T-helper 17 cell (primary cell): ENCODE measurements at places on chromosomes 3 and 15.
A peak's percentile ranks its signal among the peaks of the same experiment; 100 is the strongest.

GRCh38 chr15:99096894-99097426 is 7.9 kb upstream of the SYNM start:
- peaks cover 71% of the 10 kb centered on the region for H3K27me3 ChIP-seq
- peaks cover 7% of the 10 kb centered on the region for H3K4me1 ChIP-seq
- no peak overlapping the region for H3K27ac ChIP-seq
- no peak overlapping the region for H3K4me3 ChIP-seq

DNA sequence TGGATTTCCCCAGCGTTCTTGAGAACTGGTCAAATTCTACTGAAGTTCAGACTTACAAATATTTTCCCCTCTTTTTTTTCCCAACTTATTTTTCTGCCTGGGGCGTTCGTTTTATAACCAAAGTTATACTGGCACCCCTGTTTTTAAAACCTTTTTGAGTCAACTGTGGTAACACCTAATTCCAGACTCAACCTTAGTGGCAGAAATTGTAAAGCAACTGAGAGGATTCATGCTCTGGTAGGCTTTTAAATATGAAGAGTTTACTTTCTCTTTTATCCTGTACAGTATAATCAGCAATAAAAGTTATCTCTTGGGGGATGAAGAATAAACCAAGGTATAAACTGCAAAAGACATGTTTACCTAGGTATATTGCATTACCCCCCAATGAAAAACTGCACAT is 2.3 kb downstream of the IL5RA start:
- H3K27me3 ChIP-seq = no peaks in the 10 kb centered on the region
- H3K27ac ChIP-seq = peak overlapping the region; percentile 93
- DNase-seq = no peak
- H3K36me3 ChIP-seq = peaks cover 5% of the 10 kb centered on the region
- no peak overlapping the region for H3K4me3 ChIP-seq

GRCh38 chr3:158713094-158713499 is 19.2 kb downstream of the RARRES1 start:
- no peak overlapping the region for H3K4me3 ChIP-seq
- H3K27me3 ChIP-seq = no peaks in the 10 kb centered on the region
- H3K36me3 ChIP-seq = peaks cover 5% of the 10 kb centered on the region
- peaks cover 7% of the 10 kb centered on the region for H3K4me1 ChIP-seq

GRCh38 chr3:27356976-27357375 is 12.2 kb downstream of the NEK10 start:
- no peak for DNase-seq
- no peak overlapping the region for H3K4me3 ChIP-seq
- H3K27ac ChIP-seq = no peak overlapping the region
- peaks cover 46% of the 10 kb centered on the region for H3K4me1 ChIP-seq
- peaks cover 2% of the 10 kb centered on the region for H3K36me3 ChIP-seq
- no peaks in the 10 kb centered on the region for H3K27me3 ChIP-seq

GRCh38 chr15:67548862-67549651 is 6.6 kb downstream of the MAP2K5 start:
- H3K27me3 ChIP-seq = no peaks in the 10 kb centered on the region
- peaks cover 26% of the 10 kb centered on the region for H3K4me1 ChIP-seq
- no peak overlapping the region for H3K4me3 ChIP-seq
- no peak overlapping the region for H3K27ac ChIP-seq
- DNase-seq = no peak
- no peaks in the 10 kb centered on the region for H3K36me3 ChIP-seq

- H3K27me3 ChIP-seq = peaks cover 5% of the 10 kb centered on the region
- no peak overlapping the region for H3K27ac ChIP-seq
- no peak for DNase-seq
These were observed 115.3 kb downstream of the MEGF11 start for GRCh38 chr15:66138096-66138783.

- H3K27ac ChIP-seq = no peak overlapping the region
- H3K36me3 ChIP-seq = peaks cover 2% of the 10 kb centered on the region
- H3K4me1 ChIP-seq = peaks cover 8% of the 10 kb centered on the region
- no peak for DNase-seq
- H3K4me3 ChIP-seq = no peak overlapping the region
- no peaks in the 10 kb centered on the region for H3K27me3 ChIP-seq
These were observed 43.4 kb downstream of the HDGFL3 start for GRCh38 chr15:83164111-83164770.

DNA sequence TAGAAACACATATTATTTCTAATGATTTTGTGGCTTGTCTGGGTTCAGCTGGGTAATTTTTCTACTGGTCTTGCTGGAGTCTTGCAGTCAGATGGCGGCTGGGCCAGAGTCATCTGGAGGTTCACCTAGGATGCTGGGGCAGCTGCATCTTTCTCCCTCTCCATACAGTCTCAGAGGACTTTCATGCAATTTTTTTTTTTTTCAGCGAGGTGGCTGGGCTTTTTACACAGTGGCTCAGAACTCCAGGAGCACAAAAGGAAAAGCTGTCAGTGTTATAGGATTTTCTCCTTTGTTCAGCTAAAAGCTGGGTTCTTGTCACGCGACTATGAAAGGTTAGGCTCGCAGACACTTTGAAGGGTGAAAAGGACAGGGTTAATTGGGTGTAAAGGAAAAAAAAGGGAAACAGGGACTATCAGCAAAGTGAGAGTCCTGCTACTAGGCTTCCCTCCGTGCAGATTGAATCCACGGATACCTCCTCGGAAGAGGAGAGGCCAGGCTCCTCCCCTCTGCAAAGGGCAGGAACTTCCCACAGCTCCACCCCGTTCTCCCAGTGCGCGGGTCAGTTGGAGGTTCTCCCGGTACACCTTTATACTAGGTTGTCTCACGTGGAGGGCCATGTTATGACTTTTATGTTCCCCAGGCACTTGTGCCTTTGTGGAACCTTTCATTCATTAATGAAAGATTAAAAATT is 44.3 kb downstream of the ADGRG7 start:
- no peak for DNase-seq
- no peaks in the 10 kb centered on the region for H3K27me3 ChIP-seq
- H3K4me1 ChIP-seq = peaks cover 9% of the 10 kb centered on the region
- H3K4me3 ChIP-seq = no peak overlapping the region
- H3K27ac ChIP-seq = no peak overlapping the region
- H3K36me3 ChIP-seq = no peaks in the 10 kb centered on the region

GRCh38 chr3:71809321-71810026 is 24.5 kb upstream of the PROK2 start:
- peaks cover 17% of the 10 kb centered on the region for H3K27me3 ChIP-seq
- no peak overlapping the region for H3K27ac ChIP-seq
- DNase-seq = no peak
- no peaks in the 10 kb centered on the region for H3K4me1 ChIP-seq
- H3K36me3 ChIP-seq = no peaks in the 10 kb centered on the region

GRCh38 chr3:126912491-126913195 is 70.3 kb upstream of the PLXNA1 start:
- no peaks in the 10 kb centered on the region for H3K36me3 ChIP-seq
- no peak for DNase-seq
- H3K4me3 ChIP-seq = no peak overlapping the region
- H3K27me3 ChIP-seq = no peaks in the 10 kb centered on the region
- H3K4me1 ChIP-seq = peaks cover 36% of the 10 kb centered on the region
- H3K27ac ChIP-seq = peak overlapping the region; percentile 94

- no peaks in the 10 kb centered on the region for H3K4me1 ChIP-seq
- no peaks in the 10 kb centered on the region for H3K27me3 ChIP-seq
- H3K27ac ChIP-seq = no peak overlapping the region
- H3K36me3 ChIP-seq = no peaks in the 10 kb centered on the region
- H3K4me3 ChIP-seq = no peak overlapping the region
These were observed 259.8 kb downstream of the MAGI1 start for GRCh38 chr3:65778968-65779367.

GRCh38 chr15:93018574-93018973 is 70.4 kb downstream of the RGMA start:
- H3K36me3 ChIP-seq = peaks cover 34% of the 10 kb centered on the region
- peaks cover 41% of the 10 kb centered on the region for H3K4me1 ChIP-seq
- no peak for DNase-seq

- no peaks in the 10 kb centered on the region for H3K27me3 ChIP-seq
- no peaks in the 10 kb centered on the region for H3K36me3 ChIP-seq
- H3K4me3 ChIP-seq = no peak overlapping the region
These were observed 41.5 kb downstream of the NLGN1 start for GRCh38 chr3:173439004-173439403.

DNA sequence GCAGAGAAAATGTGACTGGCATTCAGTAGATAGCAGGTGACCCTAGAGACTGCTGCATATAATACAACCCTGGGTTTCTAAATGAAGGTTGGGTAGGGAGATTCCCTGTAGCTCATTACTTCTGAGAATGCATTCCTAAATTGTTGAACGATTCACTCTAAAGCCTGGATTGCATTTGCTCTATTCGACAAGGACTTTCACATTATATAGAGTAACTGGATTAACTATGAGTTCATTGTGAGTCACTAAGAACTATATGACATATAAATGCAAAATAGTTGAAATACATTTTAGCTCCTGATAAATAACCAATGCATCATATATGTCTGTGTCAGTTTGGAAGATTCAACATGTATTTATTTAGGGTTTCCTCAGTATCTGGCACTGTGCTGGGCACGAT is 294.7 kb upstream of the CCDC54 start:
- no peaks in the 10 kb centered on the region for H3K36me3 ChIP-seq
- peaks cover 8% of the 10 kb centered on the region for H3K27me3 ChIP-seq
- no peak overlapping the region for H3K4me3 ChIP-seq
- no peak for DNase-seq
- H3K27ac ChIP-seq = no peak overlapping the region

DNA sequence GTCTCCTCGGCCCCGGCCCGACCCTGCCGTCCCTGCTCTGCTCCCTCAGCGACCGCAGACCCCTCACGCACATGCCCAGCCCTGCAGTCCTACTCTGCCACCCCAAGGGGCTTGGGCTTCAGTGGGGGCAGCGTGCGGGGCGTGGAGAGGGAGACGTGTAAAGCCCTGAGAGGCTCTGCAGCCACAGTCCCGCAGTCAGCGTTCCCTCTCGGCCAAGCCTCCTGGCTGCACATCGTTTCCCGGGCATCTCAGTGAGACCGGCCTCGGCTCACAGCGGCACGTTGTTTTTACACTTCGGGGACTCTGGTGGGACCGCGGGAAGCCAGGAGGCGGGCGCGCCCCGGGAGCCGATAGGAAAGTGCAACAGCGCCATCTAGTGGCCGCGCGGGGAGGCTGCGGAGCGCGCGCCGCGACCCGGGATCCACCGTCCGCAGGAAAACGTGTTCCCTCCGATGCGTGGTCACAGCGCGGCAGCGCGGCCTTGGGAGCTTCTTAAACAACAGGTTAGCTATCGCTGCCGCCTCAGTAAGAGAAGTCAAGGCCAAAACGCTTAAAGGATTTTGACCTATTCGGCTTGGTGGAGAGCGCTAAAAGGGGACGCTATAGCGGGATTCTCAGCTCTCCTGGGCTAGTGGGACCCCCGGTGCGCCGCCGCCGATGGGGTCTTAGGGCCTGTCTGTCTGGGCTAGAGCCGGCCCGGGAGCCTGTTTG is 226.8 kb upstream of the IGF1R start:
- peaks cover 2% of the 10 kb centered on the region for H3K36me3 ChIP-seq
- peaks cover 11% of the 10 kb centered on the region for H3K4me1 ChIP-seq
- H3K27me3 ChIP-seq = peaks cover 69% of the 10 kb centered on the region
- peak; percentile 26 for DNase-seq

- peak overlapping the region; percentile 87 for H3K4me3 ChIP-seq
- H3K36me3 ChIP-seq = no peaks in the 10 kb centered on the region
- no peaks in the 10 kb centered on the region for H3K27me3 ChIP-seq
- H3K27ac ChIP-seq = peak overlapping the region; percentile 100
- H3K4me1 ChIP-seq = peaks cover 57% of the 10 kb centered on the region
- peak; percentile 76 for DNase-seq
These were observed 35.4 kb downstream of the EHD4 start for GRCh38 chr15:41936649-41937567.

GRCh38 chr15:55861115-55861514 is 118.2 kb upstream of the PRTG start:
- peaks cover 11% of the 10 kb centered on the region for H3K36me3 ChIP-seq
- DNase-seq = no peak
- peaks cover 5% of the 10 kb centered on the region for H3K4me1 ChIP-seq
- no peak overlapping the region for H3K27ac ChIP-seq
- no peaks in the 10 kb centered on the region for H3K27me3 ChIP-seq

DNA sequence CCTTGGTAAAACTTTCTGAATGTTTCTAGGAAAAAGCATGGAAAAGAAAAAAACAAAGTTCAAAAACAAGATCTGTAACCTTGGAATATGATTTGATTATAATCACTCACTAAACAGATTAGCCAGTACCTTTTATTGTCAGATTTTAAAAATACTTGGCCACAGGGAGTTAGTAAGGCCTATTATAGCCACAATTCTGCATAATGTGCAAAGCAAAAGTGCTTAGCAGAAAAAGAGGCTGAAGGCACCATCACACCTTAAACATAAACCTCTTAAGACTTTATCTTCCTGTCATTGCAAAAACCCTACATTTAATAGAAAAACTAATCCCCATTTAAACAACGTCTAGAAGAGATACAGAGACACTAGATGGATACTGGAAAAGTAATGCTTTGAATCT is 41.8 kb downstream of the CHSY1 start:
- no peaks in the 10 kb centered on the region for H3K27me3 ChIP-seq
- H3K4me1 ChIP-seq = peaks cover 55% of the 10 kb centered on the region
- no peak overlapping the region for H3K4me3 ChIP-seq
- no peak for DNase-seq

GRCh38 chr15:68418611-68419161 is 13.3 kb downstream of the ITGA11 start:
- H3K4me1 ChIP-seq = peaks cover 4% of the 10 kb centered on the region
- no peak overlapping the region for H3K27ac ChIP-seq
- H3K4me3 ChIP-seq = no peak overlapping the region
- H3K36me3 ChIP-seq = no peaks in the 10 kb centered on the region
- peaks cover 29% of the 10 kb centered on the region for H3K27me3 ChIP-seq

DNA sequence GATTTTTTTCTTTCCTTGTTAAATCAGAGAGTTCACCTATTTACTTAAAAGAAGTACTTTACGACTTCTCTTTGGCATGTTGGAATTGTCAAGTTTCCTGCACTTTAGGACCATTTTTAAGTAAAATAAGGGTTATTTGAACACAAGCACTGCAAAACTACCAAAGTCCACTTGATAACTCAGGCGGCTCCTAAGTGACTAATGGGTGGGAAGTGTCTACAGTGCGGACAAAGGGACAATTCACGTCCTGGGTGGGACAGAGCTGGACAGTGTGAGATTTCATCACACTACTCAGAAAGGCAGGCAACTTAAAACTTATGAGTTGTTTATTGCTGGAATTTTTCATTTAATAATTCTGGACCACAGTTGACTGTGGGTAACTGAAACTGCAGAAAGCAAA is 590.2 kb upstream of the UBE2E2 start:
- H3K4me3 ChIP-seq = no peak overlapping the region
- no peaks in the 10 kb centered on the region for H3K4me1 ChIP-seq
- DNase-seq = no peak

DNA sequence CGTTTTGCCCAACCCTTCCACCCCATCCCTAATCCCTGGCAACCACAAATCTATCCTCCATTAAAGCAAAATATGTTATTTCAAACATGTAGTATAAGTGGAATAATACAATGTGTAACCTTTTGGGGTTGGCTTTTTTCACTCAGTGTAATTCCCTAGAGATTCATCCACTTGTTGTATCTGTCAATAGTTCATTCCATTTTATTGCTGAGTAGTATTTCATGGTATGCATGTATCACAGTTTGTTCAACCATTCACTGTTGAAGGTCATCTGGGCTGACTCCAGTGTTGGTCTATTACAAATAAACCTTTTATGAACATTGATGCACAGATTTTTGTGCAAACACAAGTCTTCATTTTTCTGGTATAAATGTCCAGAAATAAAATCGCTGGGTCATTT is 38.8 kb downstream of the BSN start:
- no peak for DNase-seq
- no peaks in the 10 kb centered on the region for H3K4me1 ChIP-seq
- H3K36me3 ChIP-seq = no peaks in the 10 kb centered on the region
- no peak overlapping the region for H3K27ac ChIP-seq

- H3K4me1 ChIP-seq = no peaks in the 10 kb centered on the region
- H3K36me3 ChIP-seq = no peaks in the 10 kb centered on the region
- H3K4me3 ChIP-seq = no peak overlapping the region
- peaks cover 22% of the 10 kb centered on the region for H3K27me3 ChIP-seq
- DNase-seq = no peak
These were observed 84.1 kb upstream of the SPRED1 start for GRCh38 chr15:38168467-38169070.
